ENCODE measurements at places on chromosomes 1 and 21.

GRCh38 chr1:30284226-30284625 lies 439.2 kb downstream of the MATN1 start:
- DNase-seq = no peak

DNA sequence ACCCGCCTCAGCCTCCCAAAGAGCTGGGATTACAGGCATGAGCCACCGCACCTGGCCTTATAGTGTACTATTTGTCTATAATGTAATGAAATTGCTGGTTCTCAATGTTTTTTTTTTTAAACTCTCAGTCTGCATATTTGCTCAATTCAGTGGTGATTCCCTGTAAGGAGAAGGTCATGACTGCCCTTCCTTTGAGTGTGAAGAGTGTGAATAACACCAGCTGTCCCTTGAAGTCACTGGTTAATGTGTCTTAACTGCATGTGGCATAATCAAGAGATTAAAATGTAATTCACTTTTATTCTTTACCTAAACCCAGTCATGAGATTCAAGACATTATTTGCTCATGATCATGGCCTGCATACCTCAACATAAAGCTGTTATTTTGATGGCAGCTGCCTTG lies 30.5 kb downstream of the MTF2 start:
- DNase-seq = no peak

- DNase-seq = peak; percentile 79
Measured at GRCh38 chr1:154157520-154158306, 2.8 kb upstream of the NUP210L start.

DNA sequence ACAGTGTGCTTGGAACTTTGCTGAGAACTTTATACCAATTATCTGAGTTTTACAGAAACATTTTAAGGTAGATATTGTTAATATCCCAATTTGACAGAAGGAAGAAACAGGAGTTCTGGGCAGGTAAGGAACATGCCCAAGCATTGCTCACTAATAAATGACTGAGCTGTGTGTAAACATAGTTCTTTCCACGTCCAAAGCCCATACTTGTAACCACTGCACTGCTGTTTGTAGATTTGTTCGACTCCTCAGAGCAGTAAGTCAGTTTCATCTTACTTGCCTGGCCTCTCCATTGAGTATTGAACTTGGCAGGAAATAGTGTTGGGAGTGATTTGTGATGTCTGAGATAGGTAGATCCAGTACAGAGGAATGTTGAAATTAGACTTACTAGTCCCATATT lies 335.1 kb downstream of the KIF26B start:
- no peak for DNase-seq

GRCh38 chr1:214224611-214225354 lies 56.2 kb upstream of the SMYD2 start:
- DNase-seq = peak; percentile 49

- no peak for DNase-seq
Measured at GRCh38 chr1:23792151-23792945, 1.4 kb downstream of the LYPLA2 start.

- DNase-seq = no peak
Measured at GRCh38 chr1:93713341-93713740, 31.7 kb upstream of the BCAR3 start.

- DNase-seq = no peak
Measured at GRCh38 chr21:44763451-44764318, 37.9 kb downstream of the UBE2G2 start.

GRCh38 chr1:151047925-151048644 lies 534 bp downstream of the C1orf56 start:
- DNase-seq = peak; percentile 72

DNA sequence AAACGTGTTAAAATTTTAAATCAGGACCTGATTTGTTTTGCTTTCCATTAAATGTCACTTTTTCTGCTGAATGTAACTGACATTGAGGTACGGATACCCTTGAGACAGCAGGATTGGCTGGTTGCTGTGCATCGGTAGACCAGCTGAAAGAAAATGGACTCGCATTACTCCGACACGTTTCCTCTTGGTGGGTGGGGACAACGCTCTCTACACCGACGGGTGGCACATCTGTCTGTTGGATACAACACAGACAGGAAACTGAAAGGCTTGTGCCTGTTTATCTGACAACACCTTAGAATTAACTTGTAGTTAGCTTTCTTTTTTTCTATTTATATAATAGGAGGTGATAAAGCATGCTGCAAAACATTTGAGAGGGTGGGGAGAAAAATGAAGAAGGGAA lies 19.4 kb downstream of the PRPF38A start:
- DNase-seq = no peak

- DNase-seq = no peak
Measured at GRCh38 chr1:184033711-184034167, 3.8 kb downstream of the COLGALT2 start.

DNA sequence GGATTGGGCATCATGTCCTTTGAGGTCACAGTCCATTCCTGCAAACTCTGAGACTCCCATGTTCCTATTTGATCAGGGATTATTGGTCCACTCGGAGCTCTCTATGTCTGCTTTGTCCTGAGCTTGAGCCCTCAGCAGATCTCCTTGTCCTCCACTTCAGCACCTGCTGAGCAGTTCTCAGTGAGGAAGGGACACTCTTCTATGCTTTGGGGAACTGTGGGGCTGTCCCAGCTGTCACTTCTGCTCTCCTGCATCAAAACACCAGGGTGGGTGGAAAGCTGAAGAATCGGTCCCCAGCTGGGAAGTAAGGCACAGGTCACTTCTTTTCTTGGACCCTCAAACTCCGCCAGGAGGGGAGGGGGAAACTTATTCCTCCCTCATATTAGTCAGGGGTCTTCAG lies 99.5 kb downstream of the PCP4 start:
- no peak for DNase-seq

GRCh38 chr1:152519851-152520250 lies 5.6 kb downstream of the CRCT1 start:
- no peak for DNase-seq

DNA sequence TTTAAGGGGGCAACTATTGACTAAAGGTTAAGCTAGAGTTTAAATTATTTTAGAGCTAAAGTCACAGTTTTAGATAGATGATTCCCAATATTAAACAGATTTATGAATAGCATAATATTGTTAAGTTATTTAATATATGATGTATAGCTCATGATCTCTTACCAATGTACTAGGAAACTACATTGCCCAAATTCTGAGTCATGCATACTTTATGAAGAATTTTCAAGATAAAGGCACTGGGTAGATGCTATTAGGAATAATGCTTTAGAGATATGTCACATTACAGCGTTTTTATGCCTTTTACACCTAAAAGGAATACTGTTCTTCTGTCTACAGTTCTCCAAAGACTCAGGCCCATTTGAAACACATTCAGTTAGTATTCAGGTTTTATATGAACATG lies 215.1 kb downstream of the NCAM2 start:
- peak; percentile 64 for DNase-seq

DNA sequence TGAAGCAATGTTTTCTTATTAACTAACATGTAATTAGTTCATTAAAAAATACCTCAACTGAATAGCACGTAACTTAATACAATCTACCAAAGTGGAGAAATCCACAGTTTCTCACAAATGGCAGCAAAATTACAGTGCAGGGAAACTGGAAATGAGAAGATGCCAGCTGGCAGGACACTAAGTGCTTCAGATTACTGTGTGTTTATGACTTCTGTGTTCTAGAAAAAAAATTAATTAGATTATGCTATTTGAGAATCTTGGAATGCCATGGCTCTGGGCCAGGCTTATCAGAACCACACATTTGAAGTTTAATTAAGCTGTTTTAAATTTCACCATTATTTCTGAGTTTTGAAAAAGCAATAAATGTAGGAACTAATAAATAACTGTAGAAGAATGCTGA lies 357.6 kb downstream of the TGFB2 start:
- DNase-seq = no peak

- peak; percentile 62 for DNase-seq
Measured at GRCh38 chr1:180586671-180587155, 27.9 kb downstream of the OVAAL start.

DNA sequence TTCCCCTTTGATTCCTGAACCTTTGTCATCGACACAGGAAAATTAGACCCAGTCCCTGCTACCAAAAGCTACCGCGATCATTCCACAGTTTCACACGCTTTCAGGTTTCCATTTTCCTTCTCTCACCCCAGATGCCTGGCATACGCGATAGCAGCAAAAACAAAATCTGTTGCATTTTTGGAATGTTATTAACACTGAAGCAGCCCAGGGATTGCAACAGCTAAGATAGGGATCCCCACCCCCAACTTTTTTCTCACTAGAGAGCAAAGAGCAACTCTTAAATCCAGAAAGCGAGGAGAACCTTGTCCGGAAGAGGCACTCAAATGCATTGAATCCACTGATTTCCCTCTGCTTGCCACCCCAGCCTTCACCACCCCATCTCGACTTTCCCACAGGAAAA lies 8.9 kb downstream of the OVAAL start:
- DNase-seq = no peak

DNA sequence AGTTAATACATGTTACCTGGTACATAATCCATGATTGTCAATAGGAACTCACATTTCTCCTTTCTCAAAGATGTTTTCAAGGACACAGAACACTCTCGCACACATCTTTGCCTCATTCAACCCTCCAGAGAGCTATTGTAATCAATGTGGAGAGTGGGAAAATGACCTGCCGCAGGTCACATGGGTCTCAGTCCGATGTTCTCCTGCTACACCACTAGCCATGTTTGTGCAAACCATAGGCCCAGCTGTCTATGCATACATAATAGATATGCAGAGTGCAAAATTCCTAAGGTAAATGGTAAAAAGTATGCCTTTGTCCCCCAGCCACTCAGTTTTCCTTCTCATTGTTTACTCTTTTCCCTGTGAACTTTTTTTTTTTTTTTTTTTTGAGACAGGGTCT lies 89.2 kb downstream of the ADSS2 start:
- no peak for DNase-seq

GRCh38 chr1:196593955-196594354 lies 14.3 kb downstream of the KCNT2 start:
- DNase-seq = no peak

DNA sequence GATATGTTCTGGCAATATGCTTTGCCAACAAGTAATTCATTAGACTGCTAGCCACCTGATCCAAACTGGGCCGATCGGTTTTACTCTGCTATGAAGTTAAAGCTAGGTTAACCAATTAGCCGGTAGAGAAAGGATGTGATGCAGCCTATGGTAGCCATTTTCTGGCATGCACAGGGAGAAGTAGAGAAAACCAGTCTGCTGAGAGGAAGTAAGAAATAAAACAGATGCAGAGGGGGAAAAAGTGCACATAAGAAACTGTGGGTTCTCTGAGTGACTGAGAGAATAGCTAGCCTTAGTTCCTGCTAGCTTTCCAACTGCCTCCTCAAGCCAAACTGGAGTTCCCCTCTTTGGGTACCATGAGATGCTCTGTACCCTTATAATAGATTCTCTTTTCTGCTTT lies 52.8 kb downstream of the ARID4B start:
- DNase-seq = no peak

DNA sequence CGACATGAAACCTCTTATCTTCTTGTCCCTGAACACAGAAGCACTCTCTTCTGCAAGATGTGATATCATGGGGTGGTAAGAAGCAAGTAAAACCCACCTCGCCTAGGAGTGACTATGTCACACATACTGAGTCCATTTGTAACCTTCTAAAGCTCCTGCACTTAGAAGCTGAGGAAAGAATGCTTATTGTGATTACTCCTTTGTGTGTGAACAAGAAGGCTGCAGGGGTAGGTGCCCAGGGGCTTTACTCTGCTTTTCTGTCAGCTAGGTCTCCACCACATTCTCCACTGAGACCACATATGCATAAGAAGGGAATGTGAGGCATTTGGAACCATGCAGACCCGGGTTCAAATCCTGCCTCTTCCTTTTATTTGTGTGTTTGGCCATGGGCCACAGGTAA lies 144.3 kb downstream of the DMRTA2 start:
- DNase-seq = no peak

- peak; percentile 45 for DNase-seq
Measured at GRCh38 chr1:160206036-160206389, 829 bp downstream of the PEA15 start.

- DNase-seq = no peak
Measured at GRCh38 chr1:33231166-33231565, 25.1 kb upstream of the ZNF362 start.

DNA sequence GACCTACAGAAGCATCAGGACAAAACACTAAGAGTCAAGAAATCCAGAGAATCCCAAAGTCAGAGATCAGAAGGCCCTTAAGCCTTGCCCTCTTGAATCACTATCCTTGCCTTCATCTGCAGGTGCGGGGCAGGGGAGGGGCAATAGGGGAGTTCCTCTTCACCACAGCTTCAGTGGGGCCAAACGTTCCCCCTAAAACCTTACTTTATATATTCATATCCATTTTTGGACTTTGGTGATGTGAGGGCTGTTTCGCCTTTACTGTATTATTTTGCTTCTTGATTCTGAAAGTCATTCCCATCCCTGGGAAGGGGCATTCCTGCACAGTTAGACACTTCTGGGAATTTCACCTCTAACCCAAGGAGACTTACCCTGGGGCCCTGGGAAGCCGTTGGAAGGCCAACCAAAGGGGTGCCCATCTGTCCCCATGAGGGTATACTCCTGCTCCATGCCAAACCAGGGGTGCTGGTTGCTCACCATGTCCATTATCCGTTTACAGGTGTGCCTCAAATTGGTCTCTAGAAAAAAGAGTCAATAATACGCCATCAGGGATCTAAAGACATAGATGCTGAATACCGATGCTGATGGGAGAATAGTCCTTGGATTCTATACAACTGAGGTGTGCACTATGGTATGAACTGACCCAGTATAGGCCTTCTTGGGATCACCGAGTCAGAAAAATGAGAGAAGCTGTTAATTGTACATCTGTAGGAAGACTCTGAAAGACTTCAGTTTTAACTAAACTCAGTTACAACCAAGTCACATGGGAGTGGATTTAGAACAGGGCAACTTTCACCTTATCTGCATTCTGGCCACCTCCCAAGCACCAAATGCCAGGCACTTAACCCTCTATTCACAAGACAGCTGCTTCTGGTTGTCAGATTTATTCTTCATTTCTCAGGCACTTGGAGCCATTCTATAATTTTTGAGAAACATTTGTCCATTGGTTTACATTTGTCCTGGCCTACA lies 5.4 kb downstream of the GLUL start:
- no peak for DNase-seq

DNA sequence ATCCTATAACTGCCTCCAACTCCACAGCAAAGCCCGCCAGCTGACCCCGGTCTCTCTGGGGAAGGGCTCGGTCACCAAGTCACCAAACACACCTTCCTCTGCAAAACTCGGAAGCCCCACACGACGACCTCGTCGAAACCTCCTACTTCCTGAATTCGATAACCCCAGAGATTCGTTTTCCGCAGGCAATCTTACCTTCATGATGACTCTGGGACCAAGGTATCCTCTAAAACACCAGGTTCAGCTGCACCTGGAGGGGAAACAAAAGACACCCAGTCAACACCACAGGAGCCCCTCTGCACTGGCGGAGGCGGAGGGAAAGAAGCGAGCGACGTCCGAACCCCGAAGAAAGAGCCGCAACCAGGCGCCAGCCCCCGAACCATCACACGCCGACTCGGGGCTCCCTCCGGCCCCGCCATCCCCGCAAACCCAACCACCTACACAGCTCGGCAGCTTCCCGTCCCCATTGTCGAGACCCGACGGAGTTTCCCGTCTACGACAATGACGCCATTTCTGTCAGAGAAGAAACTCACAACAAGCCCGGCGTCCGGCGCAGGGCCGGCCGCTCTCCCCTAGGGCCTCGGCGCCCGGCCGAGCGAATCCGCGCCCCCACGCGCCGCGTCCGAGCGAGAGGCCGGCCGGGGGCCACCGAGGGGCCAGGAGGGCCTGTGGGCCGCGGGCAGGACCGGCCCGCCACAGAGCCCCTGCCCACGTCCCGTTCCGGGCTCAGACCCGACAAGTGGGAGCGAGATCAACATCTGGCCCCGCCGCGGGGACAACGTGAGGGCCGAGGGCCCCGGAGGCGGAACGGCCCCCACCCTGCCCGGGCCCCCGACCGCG lies 1.0 kb downstream of the ARID4B start:
- peak; percentile 19 for DNase-seq
